RPMI7951 (cell line): ENCODE measurements at places on chromosomes 2 and 18.

DNA sequence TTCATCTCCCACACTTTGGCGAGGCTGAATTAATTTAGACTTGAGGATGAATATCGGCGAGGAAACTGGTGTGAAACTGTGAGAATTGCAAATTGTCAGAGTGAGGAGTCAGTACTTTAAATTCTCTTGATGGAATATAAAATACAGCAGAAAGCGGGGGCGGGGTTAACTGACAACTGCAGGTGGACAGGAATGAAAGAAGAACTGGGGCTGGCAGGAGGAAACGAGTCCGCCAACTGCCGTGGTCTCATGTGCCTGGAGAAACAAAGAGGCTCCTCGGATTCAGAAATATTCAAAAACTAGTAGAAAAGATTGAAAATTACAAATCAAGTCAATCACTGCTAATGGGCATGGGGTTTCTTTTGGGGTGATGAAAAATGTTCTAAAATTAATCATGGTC is 44.3 kb downstream of the MOGAT1 start:
- no peak for DNase-seq

- DNase-seq = no peak
Observed at GRCh38 chr2:74205596-74205995, 7.2 kb downstream of the MTHFD2 start.

DNA sequence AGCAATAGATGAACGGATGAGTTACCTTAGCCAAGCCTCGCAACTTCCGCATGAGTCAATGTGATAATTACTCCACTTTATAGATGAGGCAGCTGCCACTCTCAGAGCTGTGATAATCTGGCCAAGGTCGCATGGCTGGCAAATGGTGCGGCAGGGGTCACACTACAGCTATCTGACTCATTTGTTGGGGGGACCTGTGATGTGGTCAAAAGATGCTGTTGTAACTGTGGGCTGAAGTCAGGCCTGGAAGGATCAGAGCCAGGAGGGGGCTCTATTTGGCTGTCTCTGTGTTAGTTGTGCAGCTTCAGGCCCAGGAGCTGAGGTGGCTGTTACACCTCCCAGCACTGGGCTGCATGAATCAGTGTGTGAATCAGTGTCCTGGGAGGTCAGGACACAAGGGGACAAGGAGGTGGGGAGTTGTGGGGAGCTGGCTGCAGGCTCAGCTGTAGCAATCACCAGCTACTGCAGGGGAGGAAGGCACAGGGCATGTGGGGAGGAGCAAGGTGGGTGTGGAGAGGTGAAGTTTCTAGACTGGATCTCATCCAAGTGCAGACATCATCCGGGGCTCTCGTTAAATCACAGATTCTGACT is 33.1 kb downstream of the NGEF start:
- peak; percentile 95 for DNase-seq

DNA sequence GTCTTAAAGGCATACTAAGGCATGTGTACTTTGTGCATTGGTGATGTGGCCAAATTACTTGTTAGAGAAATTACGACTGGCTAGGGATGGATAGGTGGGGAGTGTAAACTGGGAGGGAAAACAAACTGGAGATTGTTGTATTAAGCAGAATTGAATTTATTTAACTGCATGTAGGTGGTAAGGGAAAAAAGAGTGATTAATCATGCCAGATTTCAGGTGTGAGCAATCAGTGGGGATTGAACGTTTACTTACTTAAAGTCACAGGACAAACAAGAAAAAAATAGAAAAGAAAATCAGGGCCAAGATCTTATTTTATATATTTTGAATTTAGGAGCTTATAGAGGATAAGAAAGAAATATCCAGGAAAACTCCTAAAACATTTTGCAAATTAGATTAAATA is 88.6 kb downstream of the GULP1 start:
- DNase-seq = no peak

DNA sequence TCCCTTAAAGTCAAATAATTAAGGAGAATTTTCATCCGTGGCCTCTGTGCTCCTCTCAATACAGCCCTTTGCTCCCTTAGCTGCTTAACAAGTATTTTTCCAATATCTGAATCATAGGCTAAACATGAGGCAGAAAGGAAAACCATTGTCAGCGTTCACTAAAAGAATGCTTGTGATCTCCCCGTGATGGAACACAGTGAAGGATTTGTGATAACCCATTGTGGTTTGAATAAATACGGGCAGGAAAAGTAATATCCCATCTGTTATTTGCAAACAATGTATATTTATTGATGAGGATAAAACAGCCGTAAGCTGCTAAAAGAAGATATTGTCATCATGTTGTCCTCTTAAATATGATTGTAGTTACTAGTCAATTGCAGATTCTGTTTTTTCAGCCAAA is 258.1 kb downstream of the NAPG start:
- DNase-seq = no peak
